ENCODE measurements at places on chromosomes 4 and X. TPM values are rescaled to one million over a fixed set of nuclear protein-coding genes. Genes with fewer than 3 reads are reported as not detected.

ARSJ gene
- 16.5 TPM for polyA plus RNA-seq

PPP4R3C gene
- polyA plus RNA-seq = not detected

SH3D19 gene
- 27.1 TPM for polyA plus RNA-seq

PI4K2B gene
- 13.4 TPM for polyA plus RNA-seq

GAK gene
- 68.3 TPM for polyA plus RNA-seq

EREG gene
- polyA plus RNA-seq = 0.21 TPM

KCND1 gene
- polyA plus RNA-seq = 2.9 TPM

PPP1R2C gene
- polyA plus RNA-seq = not detected

PAGE2 gene
- not detected for polyA plus RNA-seq

MAGEA11 gene
- not detected for polyA plus RNA-seq

MAGEC1 gene
- polyA plus RNA-seq = not detected

RPA4 gene
- not detected for polyA plus RNA-seq

SYNPO2 gene
- 16.2 TPM for polyA plus RNA-seq

GUCY1A1 gene
- 65.0 TPM for polyA plus RNA-seq

CNKSR2 gene
- 1.4 TPM for polyA plus RNA-seq

RTL5 gene
- 24.6 TPM for polyA plus RNA-seq

AFP gene
- 1,323 TPM for polyA plus RNA-seq

FAM114A1 gene
- polyA plus RNA-seq = 35.9 TPM

TMPRSS11D gene
- polyA plus RNA-seq = not detected

ACOX3 gene
- 19.4 TPM for polyA plus RNA-seq

GALNTL6 gene
- polyA plus RNA-seq = 0.79 TPM

TSPAN6 gene
- polyA plus RNA-seq = 138 TPM

NPNT gene
- polyA plus RNA-seq = 176 TPM

RS1 gene
- polyA plus RNA-seq = 0.17 TPM

ANOS1 gene
- 8.3 TPM for polyA plus RNA-seq

TEX11 gene
- polyA plus RNA-seq = 0.15 TPM

BMP3 gene
- 12.1 TPM for polyA plus RNA-seq

XG gene
- polyA plus RNA-seq = 0.50 TPM

RAB39B gene
- polyA plus RNA-seq = 3.0 TPM

ART3 gene
- polyA plus RNA-seq = 0.48 TPM

MAGEA1 gene
- polyA plus RNA-seq = not detected

RRH gene
- polyA plus RNA-seq = 0.34 TPM

MSN gene
- 236 TPM for polyA plus RNA-seq

HS3ST1 gene
- 1.4 TPM for polyA plus RNA-seq

GABRG1 gene
- polyA plus RNA-seq = 0.23 TPM

ADGRG4 gene
- polyA plus RNA-seq = not detected

AVPR2 gene
- 1.7 TPM for polyA plus RNA-seq

ENAM gene
- 7.2 TPM for polyA plus RNA-seq

NSUN7 gene
- polyA plus RNA-seq = 19.8 TPM

ABCE1 gene
- polyA plus RNA-seq = 73.0 TPM

FGF2 gene
- polyA plus RNA-seq = 8.8 TPM

HSFX4 gene
- not detected for polyA plus RNA-seq

PRPS2 gene
- 147 TPM for polyA plus RNA-seq

FHIP1A gene
- 4.0 TPM for polyA plus RNA-seq

TSPAN5 gene
- 32.8 TPM for polyA plus RNA-seq

PWWP3B gene
- 3.0 TPM for polyA plus RNA-seq

GYG2 gene
- polyA plus RNA-seq = 18.6 TPM

SLC4A4 gene
- polyA plus RNA-seq = 73.7 TPM

All from renal cortex interstitium (tissue), 15 donors.